Activated CD4-positive, alpha-beta memory T cell treated with anti-CD3 and anti-CD28 coated beads for 36 hours (primary cell): ENCODE measurements at places on chromosomes 4 and X.
A peak's percentile ranks its signal among the peaks of the same experiment; 100 is the strongest.

DNA sequence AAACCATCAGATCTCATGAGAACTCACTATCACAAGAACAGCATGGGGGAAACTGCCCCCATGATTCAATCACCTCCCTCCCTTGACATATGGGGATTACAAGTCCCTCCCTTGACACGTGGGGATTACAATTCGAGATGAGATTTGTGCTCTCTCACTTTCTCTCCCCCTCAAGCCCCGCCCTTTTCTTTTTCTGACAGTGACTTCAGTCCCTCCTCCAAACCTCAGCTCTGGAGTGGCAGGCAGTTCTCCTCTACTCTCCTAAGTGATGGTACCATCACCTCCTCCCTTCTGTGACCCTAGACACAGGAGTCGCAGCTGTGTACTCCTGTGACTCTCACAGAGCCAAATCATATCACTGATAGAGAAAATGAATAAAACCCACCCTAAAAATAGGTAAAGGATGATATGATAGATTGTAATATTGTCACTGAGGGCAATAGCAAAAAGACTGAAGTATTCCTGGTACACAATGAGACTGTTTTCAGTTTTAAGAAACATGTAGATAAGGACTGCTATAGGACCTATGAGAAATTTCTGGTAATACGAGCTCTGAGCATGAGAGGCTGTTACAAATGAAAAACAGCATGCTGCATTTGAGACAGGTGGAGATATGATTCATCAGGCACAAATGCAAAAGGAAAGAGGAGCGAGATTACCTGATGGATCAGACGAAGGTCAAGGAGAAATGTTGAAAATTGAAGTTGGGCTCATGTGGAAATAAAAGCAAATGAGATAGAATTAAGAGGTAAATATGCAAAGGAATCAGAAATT lies 101.2 kb upstream of the CBLL2 start:
- no peaks in the 10 kb centered on the region for H3K4me1 ChIP-seq
- H3K27ac ChIP-seq: no peak overlapping the region
- no peak overlapping the region for H3K4me3 ChIP-seq
- H3K27me3 ChIP-seq: peaks cover 3% of the 10 kb centered on the region
- H3K36me3 ChIP-seq: no peaks in the 10 kb centered on the region
- no peak for DNase-seq

- H3K36me3 ChIP-seq: no peaks in the 10 kb centered on the region
- no peaks in the 10 kb centered on the region for H3K27me3 ChIP-seq
- no peak overlapping the region for H3K4me3 ChIP-seq
- DNase-seq: no peak
- no peaks in the 10 kb centered on the region for H3K4me1 ChIP-seq
- H3K27ac ChIP-seq: no peak overlapping the region
Measured at GRCh38 chr4:131989576-131989975, 1159.5 kb upstream of the PCDH10 start.

GRCh38 chr4:27176400-27176799 lies 315.8 kb downstream of the STIM2 start:
- H3K4me1 ChIP-seq: no peaks in the 10 kb centered on the region
- H3K27me3 ChIP-seq: no peaks in the 10 kb centered on the region
- DNase-seq: no peak

DNA sequence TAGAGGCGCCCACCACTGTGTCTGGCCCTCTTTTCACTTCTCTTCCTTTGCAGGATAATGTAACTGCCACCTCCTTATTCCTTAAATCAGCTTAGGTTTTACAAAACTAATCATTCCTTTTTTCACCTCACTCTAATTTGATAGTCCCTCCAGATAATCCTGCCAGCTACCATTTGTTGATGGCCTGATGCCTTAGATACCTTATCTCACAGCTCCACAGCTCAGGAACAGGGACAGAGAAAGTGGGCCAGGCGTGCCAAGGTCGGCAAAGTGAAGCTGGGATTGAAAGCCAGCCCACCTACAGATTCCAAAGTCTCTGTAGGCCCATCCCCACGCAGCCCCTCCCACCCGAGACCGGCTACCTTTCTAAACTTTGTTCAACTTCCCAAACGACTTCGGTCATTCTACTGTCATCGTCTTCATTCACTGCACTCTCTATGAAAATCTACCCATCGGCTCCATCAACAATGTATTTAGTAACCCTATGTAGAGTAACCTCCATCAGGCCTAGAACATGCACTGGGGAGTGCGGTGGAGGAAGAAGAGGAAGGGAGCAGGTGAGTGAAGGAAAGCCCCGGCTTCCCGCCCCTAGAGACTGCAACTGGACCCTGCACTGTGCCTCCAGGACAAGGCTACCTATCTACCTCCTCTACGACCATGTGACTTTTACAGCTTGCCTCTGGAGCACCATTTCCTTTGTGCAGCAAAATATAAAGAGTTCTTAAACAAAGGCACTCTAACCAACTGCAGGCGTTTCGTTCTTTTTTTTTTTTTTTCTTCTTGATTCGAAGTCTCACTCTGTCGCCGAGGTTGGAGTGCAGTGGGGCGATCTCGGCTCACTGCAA lies 1.5 kb downstream of the CASP6 start:
- H3K4me3 ChIP-seq: peak overlapping the region; percentile 90
- peak overlapping the region; percentile 82 for H3K27ac ChIP-seq
- no peaks in the 10 kb centered on the region for H3K27me3 ChIP-seq
- peaks cover 34% of the 10 kb centered on the region for H3K4me1 ChIP-seq
- no peak for DNase-seq
- peaks cover 9% of the 10 kb centered on the region for H3K36me3 ChIP-seq

DNA sequence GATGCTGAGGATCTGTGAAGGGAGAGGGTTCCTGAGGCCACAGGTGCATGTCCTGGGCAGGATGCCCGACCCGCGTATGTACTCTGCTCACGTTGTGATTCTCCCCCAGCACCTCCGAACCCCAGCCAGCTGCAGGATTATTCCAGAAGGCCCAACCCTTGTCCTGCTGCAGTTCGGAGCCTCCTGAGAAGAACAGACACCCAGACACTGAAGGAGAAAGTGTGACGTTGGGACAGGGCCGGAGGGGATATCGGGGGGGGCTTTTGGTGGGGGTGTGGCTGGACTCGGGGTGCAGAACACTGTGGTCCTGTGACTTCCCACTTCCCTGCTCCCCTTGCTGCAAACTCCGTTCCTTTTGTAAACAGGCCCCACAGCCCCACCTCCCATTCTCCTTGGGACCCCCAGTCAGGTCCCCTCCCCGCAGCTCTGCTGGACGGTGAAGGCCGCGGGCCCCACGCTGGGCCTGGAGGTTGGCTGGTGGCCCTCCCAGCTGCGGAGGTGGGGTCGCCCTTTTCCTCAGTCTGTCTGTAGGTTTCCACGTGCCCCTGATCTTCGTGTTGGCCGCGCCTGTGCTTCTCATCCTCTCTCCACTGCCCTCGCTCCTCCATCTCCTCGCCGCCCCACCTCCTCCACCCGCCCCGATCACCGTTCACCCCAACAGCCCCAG lies 83.0 kb upstream of the ADRA2C start:
- H3K27ac ChIP-seq: no peak overlapping the region
- no peaks in the 10 kb centered on the region for H3K4me1 ChIP-seq
- no peaks in the 10 kb centered on the region for H3K36me3 ChIP-seq
- DNase-seq: no peak

DNA sequence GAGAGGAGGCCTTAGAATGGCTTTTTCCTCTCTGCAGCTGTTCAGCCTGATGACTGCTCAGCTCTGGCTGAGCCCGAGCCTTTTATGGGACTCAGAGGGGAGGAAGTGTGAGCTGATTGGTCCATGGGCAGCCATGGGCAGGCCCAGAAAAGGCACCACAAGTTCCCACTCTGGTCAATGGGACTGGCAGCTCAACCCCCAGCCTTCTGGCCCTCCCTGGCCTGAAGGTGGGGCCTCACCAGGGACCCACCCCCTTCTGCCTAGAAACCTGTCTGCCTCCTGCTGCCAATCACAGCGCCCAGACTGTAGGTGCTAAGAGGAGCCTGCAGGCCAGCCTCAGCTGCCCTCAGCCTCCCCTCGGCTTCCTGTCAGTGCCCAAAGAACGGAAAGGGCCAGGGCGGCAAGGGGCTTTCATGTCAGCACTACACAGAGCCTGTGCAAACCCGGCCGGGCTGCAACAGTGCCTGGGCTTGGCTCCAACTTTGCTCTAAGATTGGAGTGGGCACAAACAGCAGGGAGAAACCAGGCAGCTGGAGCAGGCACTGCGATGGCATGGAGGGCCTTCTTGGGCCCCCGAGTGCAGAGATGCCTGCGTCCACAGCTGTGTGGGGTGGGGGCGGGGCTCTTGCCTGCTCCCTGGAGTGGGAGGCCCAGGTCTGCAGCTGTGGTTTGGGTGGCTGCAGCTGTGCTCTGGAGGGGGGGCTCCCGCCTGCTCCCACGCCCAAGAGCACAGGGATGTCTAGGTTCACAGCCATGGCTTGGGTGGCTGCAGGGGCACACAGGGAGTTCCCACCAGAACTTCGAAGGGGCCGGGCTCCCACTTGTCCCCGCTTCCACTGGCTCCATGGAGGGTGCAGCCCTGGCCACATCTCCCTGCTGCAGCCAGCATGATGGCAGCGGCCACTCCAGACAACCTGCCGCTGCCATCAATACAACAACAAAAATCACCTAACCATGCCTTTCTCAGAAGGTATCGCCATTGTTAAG lies 92.6 kb downstream of the NXF2 start:
- no peaks in the 10 kb centered on the region for H3K36me3 ChIP-seq
- no peaks in the 10 kb centered on the region for H3K4me1 ChIP-seq
- peak; percentile 17 for DNase-seq
- no peak overlapping the region for H3K27ac ChIP-seq
- H3K27me3 ChIP-seq: no peaks in the 10 kb centered on the region

GRCh38 chrX:64205441-64205734 lies at the start of gene AMER1:
AMER1 (minus strand) TSS chrX:64205708; CDS start chrX:64193286, 12,422 bp downstream.
- no peaks in the 10 kb centered on the region for H3K36me3 ChIP-seq
- no peaks in the 10 kb centered on the region for H3K27me3 ChIP-seq
- peaks cover 7% of the 10 kb centered on the region for H3K4me1 ChIP-seq
- DNase-seq: no peak
- peak within 1 kb of the TSS; percentile 81 for H3K4me3 ChIP-seq

GRCh38 chr4:27931584-27931983 lies 1070.9 kb downstream of the STIM2 start:
- H3K27ac ChIP-seq: no peak overlapping the region
- H3K4me3 ChIP-seq: no peak overlapping the region
- H3K27me3 ChIP-seq: no peaks in the 10 kb centered on the region
- H3K4me1 ChIP-seq: no peaks in the 10 kb centered on the region
- no peak for DNase-seq

DNA sequence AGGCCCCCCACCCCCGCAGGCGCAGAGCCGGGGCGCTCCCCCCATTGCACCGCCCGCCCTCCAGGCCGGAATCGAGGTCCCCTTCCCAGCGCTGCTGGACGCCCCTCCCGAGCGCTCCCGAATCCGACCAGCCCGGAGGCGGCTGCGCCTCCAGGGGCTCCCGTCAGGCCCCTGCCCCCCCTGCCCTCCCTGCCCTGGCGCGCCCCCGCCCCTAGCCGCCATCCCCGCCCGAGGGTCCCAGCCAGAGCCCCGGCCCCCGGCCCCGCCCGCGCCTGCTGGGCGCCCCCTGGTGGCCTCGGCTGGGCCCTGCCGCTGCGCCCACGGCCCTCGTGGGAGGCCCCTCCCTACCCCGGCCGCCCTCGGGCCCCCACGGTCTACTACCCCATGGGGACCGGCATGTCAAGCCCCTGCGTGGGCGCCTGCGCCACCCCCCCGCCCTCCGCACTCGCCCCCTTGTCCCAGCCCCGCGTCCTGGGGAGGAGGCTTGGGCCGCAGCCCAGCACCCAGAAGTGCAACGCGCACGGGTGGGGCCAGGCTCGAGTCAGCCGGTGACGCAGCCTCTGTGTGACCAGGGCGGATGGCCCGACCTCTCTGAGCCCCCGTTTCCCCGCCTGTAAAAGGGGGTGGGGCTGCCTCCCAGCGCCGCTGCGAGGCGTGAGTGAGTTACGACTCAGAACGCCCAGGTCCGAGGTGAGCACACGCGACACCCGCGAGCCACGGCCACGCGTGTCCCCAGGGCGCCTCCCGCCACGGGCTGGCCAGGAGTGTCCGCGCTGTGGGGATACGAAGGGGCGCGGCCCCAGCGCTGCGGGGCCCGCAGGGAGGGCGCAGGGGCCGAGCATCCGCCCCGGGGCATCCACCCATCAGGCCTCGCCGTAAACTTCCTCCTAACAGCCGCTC lies 104.9 kb downstream of the FAM53A start:
- H3K27me3 ChIP-seq: no peaks in the 10 kb centered on the region
- DNase-seq: peak; percentile 84
- peak overlapping the region; percentile 73 for H3K4me3 ChIP-seq
- no peaks in the 10 kb centered on the region for H3K36me3 ChIP-seq
- peaks cover 4% of the 10 kb centered on the region for H3K4me1 ChIP-seq

DNA sequence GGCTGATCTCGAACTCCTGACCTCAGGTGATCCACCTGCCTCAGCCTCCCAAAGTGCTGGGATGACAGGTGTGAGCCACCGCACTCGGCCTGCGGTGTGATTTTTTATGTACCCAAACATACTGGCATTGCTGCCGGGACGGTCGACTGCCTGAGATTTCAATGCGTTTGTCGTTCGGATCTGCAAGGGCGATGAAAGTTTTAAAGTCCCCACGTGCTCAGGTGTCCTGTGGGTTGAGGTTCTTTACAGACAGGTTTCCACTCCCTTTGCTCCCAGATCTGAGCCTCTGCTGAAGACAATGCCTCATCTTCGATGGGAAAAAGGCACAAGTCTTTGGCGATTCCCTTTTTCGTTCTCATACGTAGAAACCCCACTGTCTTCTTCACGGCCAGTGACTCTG lies 78.1 kb upstream of the SHOX start:
- no peak overlapping the region for H3K27ac ChIP-seq
- no peak for DNase-seq
- H3K4me3 ChIP-seq: no peak overlapping the region
- H3K36me3 ChIP-seq: no peaks in the 10 kb centered on the region
- no peaks in the 10 kb centered on the region for H3K27me3 ChIP-seq
